ENCODE measurements at places on chromosomes 4 and X.

DNA sequence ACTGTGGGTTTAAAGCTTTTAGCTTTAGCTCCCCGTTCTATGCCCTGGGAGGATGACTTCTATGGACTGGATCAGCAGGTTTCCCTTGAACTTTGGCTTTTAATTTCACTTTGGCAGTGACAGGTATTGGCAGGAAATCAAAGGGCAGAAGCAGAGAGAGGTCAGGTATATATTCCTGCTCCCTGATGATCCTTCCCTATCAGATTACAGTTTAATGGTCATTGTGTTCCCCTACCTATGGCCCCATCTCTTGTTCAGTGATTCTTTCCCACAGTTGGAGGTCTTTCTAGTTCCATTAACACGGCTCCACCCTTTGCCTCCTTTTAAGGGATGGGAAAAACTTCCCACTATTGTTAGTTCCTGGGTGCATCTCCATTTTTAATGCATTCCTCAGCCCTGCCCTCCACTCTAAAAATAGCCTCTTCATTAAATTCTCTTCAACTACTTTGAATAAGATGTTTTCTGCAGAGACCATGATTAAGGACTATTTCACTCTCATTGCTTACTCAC, 107.8 kb upstream of the TMEM47 start:
- H3K27me3 ChIP-seq = no peaks in the 10 kb centered on the region
- H3K27ac ChIP-seq = no peak overlapping the region
- H3K4me1 ChIP-seq = no peaks in the 10 kb centered on the region
- H3K4me3 ChIP-seq = no peak overlapping the region
- DNase-seq = no peak
- no peaks in the 10 kb centered on the region for H3K36me3 ChIP-seq

DNA sequence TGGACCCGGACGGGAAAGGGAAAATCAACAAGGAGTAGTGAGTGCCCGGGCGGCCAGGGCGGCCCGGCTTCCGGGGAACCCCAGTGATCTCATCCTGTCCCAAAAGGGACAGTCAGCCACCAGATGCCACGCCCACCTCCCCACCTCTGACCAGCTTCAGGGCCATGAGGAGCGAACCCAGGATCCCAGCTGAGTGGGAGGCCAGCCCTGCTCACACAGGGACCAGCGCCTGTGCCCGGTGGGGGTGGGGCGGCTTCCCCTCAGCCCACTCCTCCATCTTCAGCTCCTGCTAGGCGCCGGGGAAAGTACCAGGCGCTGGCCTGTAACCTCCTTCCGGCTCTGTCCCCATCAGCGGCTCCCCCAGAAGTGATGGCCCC, 6.2 kb downstream of the MYL5 start:
- no peak overlapping the region for H3K27ac ChIP-seq
- no peaks in the 10 kb centered on the region for H3K4me1 ChIP-seq
- no peaks in the 10 kb centered on the region for H3K36me3 ChIP-seq
- DNase-seq = peak; percentile 82
- no peak overlapping the region for H3K4me3 ChIP-seq

- peaks cover 7% of the 10 kb centered on the region for H3K27me3 ChIP-seq
- DNase-seq = no peak
- H3K27ac ChIP-seq = no peak overlapping the region
- H3K36me3 ChIP-seq = peaks cover 5% of the 10 kb centered on the region
- H3K4me3 ChIP-seq = no peak overlapping the region
- H3K4me1 ChIP-seq = no peaks in the 10 kb centered on the region
These were observed 33.9 kb downstream of the BCLAF3 start for GRCh38 chrX:19956923-19957322.

DNA sequence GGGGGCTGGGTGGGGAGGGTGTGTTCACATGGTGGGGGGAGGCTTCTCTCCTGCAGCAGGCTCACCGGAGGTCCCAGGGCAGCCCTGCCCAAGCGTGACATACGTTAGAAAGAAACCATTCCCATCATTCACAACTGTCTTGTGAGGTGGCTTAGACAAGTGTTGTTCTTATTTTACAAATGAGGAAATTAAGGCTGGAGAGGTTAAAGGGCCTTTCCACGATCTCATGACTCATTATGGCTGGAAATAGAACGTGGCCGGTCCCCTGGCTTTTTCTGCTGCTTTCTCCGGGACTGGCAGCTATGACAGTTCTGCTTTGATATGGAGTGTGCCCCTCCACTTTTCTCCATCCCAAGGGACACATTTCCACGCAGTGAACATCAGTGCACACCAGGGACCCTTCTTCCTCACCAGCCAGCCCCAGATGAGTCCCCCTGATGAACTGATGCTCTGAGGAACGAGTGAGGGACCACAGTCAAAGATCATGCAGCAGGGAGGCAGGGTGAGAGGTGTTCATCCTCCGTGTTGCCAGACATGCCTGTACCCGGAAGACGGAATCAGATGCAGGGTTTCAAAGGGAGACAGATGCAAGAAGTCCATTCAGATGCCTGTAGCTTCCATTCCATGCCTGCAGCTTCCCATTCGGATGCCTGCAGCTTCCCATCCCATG, 64.0 kb upstream of the ACSL1 start:
- H3K4me3 ChIP-seq = no peak overlapping the region
- no peak for DNase-seq
- peaks cover 15% of the 10 kb centered on the region for H3K4me1 ChIP-seq
- H3K36me3 ChIP-seq = no peaks in the 10 kb centered on the region
- H3K27ac ChIP-seq = no peak overlapping the region

DNA sequence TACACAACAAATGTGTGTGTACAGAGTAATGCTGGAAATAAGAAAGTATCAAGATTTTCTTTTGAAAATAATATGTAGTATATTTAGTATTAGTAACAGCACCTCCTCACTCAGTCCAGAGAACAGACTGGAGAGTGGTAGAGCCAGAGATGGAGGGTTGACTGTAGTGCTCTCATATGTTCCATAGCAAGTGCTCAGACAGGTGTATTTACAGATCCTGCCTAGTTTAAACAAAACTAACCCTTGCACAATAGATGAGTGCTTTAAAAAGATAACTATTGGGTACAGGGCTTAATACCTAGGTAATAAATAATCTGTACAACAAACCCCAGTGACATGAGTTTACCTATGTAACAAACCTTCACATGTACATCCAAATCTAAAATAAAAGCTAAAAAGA, 381.0 kb upstream of the EMCN start:
- H3K4me1 ChIP-seq = no peaks in the 10 kb centered on the region
- H3K4me3 ChIP-seq = no peak overlapping the region
- H3K27me3 ChIP-seq = no peaks in the 10 kb centered on the region
- no peak for DNase-seq
